GM13976 (cell line): ENCODE measurements at places on chromosomes 4 and X.

GRCh38 chr4:29734343-29735213, 985.6 kb upstream of the PCDH7 start:
- DNase-seq = no peak

DNA sequence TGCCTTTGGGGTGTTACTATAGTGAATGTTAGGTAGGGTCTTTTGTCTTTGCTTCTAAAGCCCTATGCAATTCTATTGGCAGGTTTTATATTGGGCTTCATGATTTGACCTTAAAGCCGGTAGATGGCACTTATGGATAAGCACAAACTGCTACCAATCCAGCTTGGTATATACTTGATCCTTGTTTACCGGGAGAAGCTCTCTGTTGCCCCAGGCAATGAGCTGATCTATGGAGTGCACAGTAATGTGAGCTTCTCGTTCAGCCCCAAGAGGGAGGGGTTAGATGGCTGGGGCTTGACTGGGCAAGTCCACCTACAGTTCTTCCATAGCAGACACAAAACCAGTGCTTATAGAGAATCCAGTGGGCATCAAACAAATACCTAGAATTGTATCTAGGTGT, 287.2 kb upstream of the CT83 start:
- no peak for DNase-seq

DNA sequence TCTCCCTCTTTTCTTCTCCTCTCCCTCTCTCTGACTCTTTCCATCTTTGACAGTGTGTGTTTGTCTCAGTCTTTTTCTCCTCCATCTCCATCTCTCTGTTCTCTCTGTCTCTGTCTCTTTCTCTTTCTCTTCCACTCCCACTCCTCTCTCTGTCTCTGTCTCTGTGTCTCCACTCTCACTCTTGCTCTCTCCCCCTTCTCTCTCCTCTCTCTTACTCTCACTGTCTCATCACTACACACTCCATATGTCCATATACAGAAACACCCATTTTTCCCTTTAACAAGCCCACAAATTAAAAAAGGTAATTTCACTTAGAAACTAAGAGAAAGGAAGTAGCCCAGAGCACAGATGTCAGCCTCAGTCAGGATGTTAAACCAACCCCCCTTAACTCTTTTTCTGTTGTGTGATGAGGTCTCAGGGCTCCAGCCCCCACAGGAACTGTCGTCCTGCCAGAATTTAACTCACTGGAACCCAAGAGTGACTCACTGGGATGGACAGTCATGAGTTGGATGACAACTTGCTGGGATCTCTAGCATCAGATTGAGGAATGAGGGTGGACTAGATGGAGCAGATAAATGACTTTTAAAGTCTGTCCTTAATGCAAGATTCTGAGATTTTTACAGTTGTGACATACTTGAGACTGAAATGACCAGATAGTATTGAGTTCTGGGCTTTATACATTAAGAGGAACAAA, 27.5 kb downstream of the OTUD6A start:
- DNase-seq = no peak

DNA sequence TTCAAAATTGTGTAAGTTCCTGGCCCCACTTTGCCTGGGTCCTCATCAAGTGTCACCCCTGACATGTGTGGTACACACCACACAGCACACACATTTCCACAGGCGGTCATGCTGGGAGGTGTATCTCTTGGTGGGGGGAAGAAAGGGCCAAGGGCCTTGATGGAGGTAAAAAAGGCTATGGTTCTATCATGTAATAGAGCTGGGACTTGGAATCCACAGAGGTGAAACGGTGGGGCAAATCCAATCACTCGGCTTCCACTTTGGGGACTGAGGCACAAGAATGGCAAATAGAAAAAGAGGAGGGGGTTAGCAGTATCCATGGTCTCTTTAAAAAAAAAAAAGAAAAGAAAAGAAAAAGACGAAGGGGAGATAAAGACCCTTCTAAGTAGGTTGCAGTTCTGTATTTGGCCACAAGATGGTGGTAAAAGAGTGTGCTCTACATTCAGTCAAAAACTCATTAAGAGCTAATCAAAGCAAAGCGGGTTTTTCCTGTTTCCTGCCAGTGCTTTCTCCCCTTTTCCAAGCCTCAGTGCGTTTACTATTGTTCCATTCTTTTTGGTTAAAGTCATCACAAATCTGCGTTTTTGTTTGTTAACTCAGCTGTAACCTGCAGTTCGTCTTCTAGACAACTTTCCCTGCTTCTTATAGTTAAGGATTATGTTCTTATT, 37.0 kb upstream of the ATP6AP2 start:
- peak; percentile 37 for DNase-seq

GRCh38 chrX:123454712-123455431, 270.8 kb downstream of the GRIA3 start:
- DNase-seq = no peak

GRCh38 chr4:33561259-33561658, 2683.1 kb downstream of the ARAP2 start:
- no peak for DNase-seq

GRCh38 chr4:7045961-7046921, 3.1 kb downstream of the TADA2B start:
- DNase-seq = peak; percentile 53

DNA sequence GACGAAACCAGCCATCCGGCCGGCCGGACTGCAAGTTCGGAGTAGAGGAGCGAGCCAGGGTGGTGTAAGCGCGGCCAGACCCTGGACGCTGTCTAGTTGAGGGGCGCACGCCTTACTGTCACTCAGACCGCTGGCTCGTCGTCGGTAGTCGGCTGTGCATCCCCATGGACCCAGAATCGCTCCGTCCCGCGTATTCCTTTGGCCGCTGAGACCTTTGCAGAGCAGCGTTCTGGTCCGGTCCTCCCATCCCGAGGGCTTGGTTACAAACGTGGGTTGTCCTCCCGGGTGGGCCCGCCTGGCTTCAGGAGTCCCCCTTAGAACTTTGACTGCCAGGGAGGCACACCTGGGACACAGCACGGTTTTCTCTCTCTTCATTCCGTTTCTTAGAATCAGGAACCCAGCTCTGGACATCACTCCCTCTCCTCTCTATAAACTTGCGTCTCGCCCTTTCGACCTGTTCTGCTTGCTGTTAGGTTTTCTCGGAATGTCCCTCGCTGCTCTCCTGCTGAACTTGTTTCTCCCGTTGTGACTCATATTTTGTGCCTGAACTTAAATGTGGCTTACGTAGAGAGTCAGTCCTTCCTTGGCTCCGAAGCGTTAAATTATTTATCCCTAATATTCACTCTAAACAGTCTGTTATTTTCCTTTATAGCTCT, 672 bp downstream of the PGM2 start:
- peak; percentile 28 for DNase-seq

DNA sequence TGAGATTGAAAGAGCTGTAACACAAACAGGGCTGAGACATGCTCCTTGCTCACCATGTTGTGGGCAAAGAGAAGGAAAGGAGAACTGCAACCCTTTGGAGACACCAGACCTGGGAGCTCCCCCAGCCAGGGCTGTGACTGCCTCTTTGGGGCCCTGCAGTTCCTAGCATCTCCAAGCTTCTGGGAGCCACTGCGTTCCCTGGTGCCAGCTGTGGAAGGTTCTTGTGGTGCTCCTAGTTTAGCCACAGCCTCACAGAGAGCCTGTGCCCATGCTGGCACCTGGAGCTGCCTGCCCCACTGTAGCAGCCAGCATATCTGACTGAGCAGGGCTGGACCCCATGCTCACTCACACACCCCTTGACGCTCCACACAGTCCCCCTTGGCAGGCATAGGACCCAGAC, 141.7 kb downstream of the PDHA2 start:
- DNase-seq = no peak

- DNase-seq = no peak
Observed at GRCh38 chrX:38973322-38973721, 172.1 kb downstream of the MID1IP1 start.

DNA sequence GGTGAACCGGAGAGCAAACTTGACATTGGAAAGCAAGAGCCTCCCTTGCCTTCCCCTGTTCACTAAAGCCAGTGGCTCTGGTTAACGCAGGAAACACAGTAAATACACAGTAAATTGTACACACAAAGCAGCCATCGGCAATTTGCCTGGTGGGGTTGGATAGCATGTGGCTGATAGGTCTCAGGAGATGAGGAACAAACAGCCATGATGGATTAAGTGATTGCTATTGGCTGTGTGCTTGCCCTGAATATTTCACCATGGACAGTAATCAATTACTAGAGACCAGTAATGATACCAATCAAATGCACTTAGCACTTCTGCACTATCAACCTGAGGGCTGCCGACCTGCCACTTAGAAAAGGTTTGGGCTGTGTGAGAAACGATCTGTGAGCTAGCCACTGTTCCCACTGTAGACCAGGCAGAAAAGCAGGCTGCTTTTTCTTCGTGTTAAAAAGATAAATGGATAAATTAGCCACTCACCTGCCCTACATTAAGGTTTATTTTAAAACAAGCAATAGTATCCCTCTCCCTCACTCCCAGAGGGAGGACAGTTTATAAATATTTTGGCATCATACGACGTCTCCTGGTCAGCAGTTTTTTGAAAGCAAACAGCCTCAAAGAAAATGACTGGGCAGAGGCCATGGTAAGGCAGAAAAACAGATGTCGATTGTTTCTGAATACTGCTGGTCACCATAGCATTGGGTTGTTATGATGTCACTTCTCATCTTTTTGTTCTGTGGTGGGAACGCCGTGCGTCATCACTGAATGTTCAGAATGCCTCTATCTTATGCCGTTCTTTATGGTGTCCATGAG, 167.1 kb downstream of the MAML3 start:
- no peak for DNase-seq

GRCh38 chrX:103248553-103248952, 6.4 kb downstream of the TCEAL8 start:
- peak; percentile 25 for DNase-seq

- no peak for DNase-seq
Observed at GRCh38 chr4:75495476-75495875, 18.7 kb downstream of the RCHY1 start.

GRCh38 chr4:16516796-16517439, 290.6 kb upstream of the TAPT1 start:
- DNase-seq = no peak

GRCh38 chr4:127993151-127993550, 27.9 kb downstream of the ABHD18 start:
- DNase-seq = no peak

GRCh38 chr4:137881641-137882040, 349.3 kb upstream of the PCDH18 start:
- DNase-seq = no peak

GRCh38 chr4:124904723-124905388, 192.3 kb upstream of the ANKRD50 start:
- no peak for DNase-seq

DNA sequence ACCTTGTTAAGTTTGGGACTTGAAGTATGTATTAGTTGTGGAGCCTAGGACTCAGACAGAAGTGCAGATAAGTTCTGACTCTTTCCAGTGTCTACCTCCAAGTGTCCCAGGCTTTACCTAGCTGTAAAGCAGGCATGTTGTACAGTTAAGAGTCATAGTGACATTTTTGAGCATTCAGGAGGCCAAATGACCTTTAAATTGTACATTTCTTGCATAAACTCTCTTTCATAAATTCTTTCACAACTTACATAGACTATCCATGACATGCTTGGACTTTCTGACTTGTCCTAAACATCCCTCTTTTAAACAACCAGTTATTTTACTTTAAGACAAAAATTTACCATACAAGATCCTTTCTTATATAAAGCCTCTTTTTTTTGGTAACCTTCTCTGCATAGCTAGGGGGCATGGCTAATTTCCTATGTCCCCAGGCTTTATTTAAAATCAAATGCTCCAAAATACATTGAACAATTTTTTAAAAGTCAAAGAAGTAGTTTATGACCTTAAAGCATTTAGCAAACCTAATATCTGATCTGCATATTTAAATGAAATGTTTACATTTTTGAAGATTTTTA, 40.1 kb upstream of the UGT8 start:
- DNase-seq = no peak

DNA sequence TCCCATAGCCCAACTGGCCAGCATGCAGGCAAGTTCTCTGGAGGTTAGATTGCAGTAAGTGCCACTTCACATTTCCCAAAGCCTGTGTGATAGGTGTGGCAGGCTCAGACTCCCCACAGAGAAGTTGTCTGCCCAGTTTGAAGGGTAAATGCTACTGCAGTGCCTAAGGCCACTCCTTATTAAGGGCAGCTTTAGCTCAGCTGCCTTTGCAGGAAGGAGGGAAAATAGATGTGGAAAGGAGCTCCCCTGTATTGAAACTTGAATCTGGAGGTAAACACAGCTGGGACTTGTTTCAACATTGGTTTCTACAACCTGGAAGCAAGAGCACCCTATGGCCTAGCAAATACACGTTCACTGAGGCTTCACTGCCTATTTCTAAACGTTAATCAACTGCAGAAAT, 22.4 kb downstream of the NEXMIF start:
- no peak for DNase-seq

GRCh38 chr4:113524096-113524495, 237.4 kb downstream of the CAMK2D start:
- peak; percentile 36 for DNase-seq

DNA sequence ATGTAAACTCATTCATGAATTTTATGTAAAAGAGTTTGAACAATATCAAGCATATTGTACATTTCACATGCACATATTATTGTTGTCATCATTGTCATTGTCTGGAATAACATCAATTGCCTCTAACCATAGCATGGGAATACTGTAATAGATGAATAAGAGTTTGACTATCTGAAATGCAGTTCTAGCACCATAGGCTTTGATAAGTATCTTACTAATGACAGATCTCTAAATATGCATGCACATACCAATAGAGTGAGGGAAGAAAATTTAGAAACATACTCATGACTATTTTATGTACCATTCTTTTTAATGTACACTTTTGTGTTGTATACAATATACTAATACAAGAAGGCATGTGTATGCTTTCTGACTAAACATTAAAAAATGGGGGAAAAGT, 161.6 kb upstream of the SPRY1 start:
- DNase-seq = no peak

DNA sequence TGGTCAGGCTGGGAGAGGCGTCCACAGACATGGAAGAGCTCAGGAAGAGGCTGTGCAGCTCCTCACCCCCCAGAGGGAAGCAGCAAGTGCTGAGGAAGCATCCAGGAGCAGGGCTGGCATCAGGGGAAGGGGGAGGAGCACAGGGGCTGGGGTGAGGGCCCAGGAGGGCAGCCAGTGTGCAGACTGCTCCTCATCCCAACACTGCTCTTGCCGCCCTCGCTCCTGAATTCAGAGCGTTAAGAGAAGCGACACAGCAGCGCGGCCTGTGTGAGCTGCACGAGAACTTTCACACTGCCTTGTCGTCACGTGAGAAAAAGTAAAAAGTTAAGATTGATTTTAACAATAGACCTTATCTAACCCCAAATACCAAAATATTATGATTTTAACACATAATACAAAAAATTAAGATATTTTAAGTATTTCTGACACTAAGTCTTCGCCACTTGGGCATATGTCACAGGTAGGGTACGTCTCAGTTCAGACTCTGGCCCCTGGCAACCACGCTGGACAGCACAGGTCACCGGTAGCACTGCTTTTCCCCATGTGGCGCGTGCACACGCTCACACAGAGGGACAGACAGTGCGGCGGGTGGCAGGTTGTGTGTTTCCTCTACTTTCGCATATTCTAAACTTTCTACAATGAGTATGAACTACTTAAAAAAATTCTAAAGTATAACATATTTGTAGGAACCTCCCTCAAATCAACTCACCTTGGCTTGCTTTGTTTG, 19.7 kb downstream of the NOP14 start:
- no peak for DNase-seq
